Stimulated activated CD4-positive, alpha-beta T cell treated with anti-CD3 and anti-CD28 coated beads, Interleukin-12 subunit alpha, Interleukin-12 subunit beta, amount 100 ng/mL, for 24 hours (primary cell): ENCODE measurements at places on chromosomes 7 and 10.

DNA sequence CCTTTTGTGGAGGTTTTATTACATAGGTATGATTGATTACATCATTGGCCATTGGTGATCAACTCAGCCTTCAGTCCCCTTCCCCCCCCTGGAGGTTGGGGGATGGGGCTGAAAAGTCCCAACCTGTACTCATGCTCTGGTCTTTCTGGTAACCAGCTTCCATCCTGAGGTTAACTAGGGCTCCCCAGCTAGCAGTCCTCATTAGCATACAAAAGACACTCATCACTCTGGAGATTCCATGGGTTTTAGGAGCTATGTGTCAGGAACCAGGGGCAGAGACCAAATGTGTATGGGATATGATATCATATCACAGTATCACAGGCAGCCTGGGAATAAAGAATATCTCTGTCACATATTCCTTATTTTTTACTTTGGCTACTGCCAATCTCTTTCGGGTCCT is 13.6 kb downstream of the CCSER2 start:
- DNase-seq: no peak

DNA sequence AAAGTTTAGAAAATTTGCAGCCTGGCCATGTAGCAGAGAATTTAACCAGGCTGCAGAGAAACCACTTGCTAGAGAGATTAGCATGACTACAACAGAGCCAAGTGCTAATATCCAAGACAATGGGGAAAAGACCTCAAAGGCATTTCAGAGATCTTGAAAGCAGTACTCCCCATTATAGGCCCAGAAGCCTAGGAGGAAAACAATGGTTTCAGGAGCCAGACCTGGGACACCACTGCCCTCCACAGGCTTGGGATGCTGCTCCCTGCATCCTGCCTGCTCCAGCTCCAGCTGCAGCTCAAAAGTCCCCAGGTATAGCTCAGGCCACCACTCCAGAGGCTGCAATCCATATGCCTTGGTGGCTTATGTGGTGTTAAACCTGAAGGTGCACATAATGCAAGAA is 101.5 kb upstream of the TMEM72 start:
- no peak for DNase-seq

DNA sequence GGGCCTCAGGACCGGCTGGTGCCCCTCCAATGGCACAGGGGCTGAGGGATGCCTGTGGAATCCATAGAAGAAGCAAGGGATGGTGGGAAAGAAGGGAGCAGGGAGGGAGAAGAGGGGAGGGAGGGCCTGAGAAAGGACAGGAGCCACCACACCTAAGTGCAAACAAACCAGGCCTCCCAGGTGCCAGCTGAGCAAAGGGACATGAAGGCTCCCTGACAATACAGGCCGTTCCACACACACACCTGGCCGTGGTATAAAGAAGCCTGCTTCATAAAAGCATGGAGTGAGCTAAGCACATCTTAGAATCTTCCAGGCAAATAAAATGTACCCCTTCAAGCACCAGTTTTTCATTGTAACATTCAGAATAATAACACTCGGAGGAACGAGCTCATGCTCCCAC is 54.0 kb downstream of the OAT start:
- DNase-seq: no peak

DNA sequence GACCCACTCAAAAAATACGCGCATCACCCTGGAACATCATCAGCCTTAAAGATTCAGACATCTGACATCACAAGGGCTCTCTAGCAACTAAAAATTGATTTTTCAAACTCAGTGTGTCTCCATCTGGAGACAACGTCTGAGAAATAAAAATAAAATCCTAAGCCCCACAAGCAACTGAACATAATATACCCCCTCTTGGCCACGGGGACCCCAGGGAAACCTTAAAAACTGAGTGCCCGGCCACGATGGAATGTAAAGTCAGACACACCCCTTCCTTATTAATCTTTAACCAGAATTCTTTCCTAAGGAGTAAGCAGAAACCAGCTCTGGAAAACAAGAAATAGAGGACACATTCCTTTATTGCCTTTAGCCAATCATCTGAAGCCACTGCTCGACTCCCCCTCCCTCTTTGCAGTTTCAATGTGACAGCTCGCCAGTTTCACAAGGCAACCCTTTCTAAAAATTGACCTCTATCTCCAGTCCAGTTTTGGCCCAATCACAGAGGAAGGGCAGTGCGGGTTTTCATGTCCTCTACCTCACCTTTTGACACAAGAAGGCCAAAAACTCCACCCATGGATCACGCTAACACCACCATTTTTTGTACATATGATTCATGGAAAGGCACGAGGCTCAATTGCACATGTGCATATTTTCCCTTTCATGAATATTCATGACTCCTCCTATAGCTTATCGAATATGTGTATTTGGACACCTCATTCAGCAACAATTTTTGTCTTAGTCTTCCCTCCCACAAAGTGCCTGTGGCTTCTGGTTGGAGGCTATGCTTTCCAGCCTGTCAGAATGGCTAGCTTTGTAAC is 24.2 kb downstream of the IFIT3 start:
- no peak for DNase-seq

DNA sequence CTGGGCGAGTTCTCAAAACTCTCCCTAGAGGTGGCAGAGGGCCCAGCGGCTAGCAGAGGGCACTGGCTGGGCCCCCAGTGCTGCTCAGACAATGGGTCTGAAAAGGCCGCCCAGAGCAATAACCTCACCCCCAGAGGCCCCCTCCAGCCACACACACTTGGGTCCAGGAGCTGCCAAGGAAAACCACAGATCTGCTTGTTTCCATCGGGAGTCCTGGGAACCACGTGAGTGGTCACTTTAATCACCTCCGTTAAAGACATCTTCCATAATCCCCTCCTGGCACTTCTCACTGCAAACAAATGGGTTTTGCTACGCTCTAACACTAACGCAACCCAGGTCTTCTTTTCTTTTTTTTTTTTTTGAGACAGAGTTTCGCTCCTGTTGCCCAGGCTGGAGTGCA is 30.0 kb downstream of the NUDT1 start:
- no peak for DNase-seq
